Stimulated activated CD8-positive, alpha-beta memory T cell treated with anti-CD3 and anti-CD28 coated beads, Interleukin-15, amount 100 ng/mL, for 24 hours (primary cell): ENCODE measurements at places on chromosomes 6 and 20.

DNA sequence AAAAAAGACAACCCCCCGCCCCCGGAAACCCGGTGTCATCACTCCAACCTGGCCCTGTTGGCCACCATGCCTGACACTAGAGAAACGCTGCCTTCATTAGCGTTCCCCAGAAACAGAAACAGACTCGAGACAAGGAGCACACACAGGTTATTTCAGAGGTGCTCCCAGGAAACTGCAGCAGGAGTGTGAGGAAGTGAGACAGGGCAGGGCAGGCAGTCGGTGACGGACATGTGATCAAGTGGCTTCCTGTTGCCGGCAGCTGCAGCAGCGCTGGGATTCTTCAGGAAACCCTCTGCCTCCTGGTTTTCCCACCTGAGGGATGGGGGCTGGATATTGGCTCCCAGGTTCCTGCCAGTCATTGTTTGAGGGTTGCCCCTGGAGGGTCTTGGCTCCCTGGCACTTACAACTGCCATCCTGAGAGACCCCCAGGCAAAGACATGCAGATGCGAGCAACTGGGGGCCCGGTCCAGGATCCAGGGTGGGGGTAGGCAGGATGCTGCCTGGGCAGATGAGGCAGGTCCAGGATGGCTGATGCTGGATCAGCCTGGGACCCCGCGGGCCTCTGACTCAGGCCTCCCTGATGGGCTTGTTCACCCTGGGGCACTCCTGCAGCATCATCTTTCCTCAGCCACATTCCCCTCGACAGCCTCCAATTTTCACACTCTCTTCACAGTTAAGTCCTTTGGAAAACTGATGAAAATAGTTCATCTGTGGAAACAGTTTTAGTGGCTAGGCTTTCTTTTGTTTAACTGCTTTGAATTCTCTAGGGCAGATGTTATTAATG lies 150.7 kb upstream of the SYNDIG1 start:
- DNase-seq, result no peak

GRCh38 chr6:159062564-159062945 lies 17.8 kb upstream of the TAGAP start:
- no peak for DNase-seq

DNA sequence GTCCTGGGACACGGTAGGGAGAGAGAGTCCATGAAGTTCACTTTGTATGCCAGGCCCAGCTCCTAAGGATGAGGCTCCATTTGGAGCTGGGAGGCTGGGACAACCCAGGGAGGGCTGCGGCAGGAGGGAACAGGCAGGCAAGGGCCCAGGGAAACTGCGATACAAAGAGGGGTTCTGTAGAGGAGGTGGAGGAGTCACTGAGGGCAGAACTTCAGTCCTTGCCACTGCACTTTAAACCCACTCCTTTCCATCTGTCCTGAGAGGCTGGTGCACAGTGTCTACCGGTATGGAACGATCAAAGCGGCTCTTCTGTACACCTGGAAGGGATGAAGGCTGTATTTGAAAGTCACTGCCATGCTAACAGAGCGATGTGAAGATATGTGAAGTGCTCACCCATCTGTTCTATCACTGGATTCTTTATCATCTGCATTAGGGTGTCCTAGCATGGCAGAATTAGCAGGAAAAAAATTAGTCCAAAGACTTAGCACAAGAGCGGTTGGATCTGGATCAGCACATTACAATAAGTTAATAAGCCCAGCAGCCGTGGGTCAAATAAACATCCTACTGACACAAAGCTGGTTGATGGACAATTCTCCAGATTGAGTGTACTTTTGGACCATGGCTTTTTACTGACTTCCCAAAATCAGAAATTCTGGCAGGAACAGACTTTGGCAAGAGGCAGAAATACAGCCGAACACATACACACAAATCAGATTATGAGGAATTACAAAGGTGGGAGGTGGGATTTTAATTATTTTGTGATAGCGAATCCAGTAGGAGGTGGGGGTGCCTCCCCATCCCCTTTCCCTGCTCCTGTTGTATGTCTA lies 20.9 kb upstream of the ZFAND3 start:
- DNase-seq, result no peak

DNA sequence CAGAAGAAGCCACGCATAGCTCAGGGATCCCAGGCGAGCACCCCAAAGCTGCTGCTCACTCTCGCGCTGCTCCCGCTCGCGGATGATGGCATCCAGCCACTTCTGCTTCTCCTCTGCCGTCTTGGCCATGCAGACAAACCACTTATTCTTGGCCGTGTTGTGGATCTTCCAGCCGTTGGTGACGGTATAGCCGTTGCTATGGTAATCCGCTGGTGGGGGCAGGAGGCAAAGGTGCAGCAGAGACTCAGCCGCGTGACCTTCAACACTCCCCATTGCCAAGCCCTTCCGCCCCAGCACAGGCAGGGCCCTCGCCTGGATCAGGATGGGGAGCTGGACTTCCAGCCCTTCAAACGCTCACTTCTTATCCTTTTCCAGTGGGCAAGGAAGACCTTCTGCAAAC lies 136.9 kb downstream of the PREX1 start:
- no peak for DNase-seq

DNA sequence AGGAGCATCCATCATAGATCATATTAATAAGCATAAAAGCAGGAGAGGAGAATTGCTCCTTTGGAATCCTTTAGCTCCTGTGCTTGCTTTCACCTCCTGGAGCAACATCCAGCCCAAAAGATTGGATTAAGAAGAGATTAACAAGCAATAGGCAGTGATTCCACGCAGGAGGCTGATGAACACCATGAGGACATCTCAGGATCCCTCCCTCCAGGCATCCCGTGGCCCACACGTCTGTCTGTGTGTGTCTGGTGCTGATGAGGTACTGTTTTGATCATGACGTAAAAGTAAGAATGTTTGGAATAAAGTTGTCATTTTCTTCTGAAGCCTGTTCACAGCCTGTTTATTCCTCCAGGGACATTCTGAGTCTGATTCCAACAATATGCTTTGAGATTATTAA lies 185.5 kb upstream of the MYLIP start:
- no peak for DNase-seq

DNA sequence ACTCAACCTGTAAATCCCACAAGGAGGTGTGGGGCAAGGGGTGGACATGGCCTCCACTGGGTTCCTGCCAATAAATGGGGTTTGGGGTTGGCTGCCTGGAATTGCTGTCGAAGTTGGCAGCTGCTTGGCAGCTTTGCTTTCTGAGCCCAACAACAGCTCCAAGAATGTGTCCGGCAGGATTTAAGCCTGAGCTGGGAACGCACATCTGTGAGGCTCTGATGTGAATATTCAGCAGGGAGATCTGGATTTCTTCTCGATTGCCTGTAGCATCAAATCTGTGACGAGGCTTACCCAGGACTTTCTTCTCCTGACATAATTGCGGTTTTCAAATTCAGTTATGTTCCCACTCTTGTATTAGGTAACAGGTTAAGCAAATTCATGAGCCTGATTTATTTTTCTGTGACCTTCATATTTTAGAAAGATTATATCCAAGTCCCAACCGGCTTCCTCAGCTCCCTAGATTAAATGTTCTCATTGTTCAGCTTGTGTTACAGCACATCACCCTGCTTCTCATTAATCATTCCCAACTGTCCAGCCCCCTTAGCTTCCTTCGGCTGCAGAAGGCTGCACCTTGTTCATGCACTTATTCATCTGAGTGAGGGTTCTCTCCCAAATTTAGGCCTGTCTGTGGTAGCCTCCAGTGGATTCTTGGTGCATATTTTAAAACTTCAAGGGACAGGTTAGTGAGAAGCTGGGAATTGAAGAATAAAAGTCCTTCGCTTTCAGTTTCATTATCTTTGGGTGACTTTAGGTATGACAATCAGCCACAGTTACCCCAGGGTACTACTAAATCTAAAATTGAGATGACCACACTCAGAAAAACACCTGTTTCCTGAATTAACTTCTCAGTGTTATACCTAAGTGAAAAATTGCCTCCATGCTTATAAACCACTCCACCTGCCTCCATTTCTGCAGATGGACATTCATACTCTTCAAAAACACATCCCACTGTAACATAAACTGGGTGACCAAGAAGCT lies 310.0 kb downstream of the ESR1 start:
- no peak for DNase-seq

DNA sequence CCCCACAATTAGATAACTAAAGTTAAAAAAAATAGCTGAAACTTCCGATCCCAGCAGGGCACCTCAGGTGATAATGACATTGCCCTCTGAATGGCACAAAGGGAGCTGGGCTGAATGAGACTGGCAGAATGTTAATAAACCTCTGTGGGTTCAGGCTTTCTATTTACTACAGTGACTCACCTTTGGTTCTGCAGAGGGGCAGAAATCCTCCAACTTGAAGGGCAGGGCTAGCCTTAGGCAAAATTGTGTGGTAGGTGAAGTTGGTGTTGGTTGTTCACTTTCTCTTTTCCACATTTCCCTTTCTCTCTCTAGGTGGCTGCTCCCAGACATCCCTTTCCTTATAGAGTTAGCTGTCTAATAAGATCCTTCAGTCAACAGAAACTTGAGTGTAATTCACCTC lies 625.2 kb downstream of the EPM2A start:
- no peak for DNase-seq

DNA sequence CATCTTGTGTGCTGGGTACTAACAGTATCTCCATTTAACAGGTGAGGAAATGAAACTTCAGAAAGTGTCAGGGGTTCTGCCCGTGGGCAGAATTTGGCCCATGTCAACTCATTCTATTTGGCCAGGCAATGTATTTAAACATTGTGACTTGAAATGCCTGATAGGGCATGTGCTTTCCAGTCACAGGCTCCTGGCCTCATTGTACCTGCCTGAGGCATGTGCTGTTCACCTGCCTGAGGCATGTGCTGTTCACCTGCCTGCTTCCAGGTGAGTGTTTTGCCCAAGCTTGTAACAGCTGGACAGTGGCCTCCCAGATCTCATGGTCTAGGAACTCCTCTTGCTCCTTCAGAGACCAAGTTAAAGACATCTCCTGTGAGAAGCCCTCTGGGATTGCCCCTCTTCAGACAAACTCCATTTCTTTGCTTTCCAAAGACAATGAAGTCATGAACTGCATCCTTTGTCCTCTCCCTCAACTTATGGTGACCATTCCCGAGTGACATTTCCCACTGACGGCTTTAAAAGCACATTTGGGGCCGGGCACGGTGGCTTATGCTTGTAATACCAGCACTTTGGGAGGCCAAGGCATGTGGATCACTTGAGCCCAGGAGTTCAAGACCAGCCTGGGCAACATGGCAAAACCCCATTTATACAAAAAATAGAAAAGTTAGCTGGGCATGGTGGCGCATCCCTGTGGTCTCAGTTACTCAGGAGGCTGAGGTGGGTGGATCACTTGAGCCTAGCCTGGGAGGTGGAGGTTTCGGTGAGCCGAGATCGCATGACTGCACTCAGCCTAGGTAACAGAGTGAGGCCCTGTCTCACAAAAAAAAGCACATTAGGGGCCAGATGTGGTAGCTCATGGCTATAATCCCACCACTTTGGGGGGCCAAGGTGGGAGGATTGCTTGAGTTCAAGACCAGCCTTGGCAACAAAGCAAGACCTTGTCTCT lies 48.7 kb downstream of the BCAS4 start:
- no peak for DNase-seq
